ENCODE measurements at places on chromosomes 1 and 21.

DNA sequence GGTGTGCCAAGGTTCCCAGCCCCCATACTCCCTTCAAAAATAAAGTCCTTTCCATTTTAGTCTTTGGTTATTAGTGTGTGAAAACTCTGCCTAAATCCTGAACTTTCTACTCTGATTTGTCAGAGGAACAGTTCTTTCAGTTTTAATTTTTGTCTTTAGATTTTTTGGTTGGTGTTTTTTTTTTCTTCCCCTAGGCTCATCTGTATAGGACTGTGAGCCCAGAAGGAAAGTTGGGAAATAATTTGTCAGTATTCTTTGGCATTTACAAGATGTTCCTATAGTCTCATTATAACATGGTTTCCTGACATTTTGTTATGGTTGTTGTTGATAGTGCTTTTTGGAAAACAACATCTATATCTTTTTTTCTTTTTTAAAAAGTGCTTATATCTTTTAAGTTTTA is 38.0 kb downstream of the LAMC1 start:
- DNase-seq = no peak

DNA sequence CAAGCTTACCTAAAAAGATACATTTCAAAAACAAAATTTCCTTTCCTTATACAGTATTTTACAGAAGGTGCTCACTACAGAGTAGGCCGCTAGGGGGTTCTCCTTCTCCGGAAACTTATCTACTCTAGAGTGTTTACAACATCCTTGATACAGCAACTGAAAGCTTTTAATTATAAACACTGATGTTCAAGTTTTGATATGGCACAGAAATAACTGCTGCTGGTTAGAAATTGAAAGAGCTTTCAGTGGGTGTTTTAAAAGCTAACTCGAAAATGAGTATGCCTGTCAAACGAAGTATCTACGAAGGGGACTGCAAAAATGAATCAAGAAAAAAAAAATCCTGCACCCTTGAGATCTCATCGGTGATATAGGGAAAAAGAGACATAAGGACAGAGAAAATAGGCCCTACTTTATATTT is 1.0 kb downstream of the YOD1 start:
- peak; percentile 39 for DNase-seq

GRCh38 chr1:219226196-219226595 is 52.5 kb downstream of the LYPLAL1 start:
- no peak for DNase-seq

- peak; percentile 16 for DNase-seq
These were observed 57.9 kb downstream of the AGPAT3 start for GRCh38 chr21:43922949-43923348.

DNA sequence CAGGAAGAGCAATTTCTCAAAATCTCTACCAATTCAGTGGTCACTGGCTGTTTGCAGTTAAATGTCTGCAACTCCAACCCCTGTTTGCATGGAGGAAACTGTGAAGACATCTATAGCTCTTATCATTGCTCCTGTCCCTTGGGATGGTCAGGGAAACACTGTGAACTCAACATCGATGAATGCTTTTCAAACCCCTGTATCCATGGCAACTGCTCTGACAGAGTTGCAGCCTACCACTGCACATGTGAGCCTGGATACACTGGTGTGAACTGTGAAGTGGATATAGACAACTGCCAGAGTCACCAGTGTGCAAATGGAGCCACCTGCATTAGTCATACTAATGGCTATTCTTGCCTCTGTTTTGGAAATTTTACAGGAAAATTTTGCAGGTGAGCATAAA is 167.2 kb downstream of the CRB1 start:
- DNase-seq = no peak

DNA sequence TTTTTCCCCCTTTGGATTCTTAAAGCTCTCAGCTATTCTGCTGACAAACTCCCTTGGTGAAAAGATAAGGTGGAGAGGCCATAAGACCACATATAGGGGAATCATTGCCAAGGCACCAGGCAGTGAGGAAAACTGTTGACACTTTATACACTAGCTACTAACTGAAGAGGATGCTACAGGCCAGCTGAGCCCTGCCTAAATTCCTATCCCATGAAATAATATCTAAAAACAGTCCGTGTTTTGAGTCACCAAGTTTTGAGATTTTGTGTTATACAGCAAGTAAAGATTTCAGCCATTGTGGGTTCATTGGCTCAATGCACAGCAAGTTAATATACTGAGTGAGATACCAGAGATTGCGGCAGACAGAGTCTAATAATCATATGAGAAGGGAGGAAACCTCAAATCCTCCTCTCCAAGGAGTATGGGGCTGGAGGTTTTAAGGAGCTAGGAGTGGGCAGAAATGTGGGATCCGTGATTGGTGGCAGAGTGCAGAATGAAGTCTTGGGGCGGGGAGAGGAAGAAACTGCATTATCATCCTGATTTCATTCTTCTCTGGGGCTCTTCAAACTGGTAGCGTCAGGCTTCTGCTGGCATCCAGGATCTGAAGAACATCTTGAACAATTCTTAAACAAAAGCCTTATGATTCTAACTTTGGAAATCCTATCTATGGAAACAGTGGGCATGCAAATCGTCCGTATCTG is 9.2 kb downstream of the CLDN8 start:
- DNase-seq = peak; percentile 21

- DNase-seq = no peak
These were observed 13.8 kb downstream of the GALNT2 start for GRCh38 chr1:230080822-230081221.

GRCh38 chr1:6354659-6355317 is 38.8 kb downstream of the ACOT7 start:
- DNase-seq = no peak

DNA sequence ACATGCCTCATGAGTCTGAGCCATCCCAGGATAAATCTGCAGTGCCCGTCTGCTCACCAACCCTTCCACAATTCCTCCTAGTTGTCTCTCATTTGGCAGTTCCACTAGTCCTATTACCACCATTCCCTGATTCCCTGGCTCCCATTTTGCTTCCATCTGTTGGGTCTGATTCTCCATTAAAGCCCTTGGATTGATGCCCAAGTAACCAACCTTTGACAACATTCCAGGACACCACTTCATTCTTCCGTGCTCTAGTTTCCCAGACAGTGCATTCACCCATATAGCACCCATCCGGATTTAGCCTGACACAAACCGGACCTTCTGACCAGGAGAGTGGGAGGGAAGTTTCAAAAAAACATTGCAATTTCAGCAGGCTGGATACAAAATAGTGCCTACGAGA is 189.4 kb upstream of the PALMD start:
- DNase-seq = no peak

DNA sequence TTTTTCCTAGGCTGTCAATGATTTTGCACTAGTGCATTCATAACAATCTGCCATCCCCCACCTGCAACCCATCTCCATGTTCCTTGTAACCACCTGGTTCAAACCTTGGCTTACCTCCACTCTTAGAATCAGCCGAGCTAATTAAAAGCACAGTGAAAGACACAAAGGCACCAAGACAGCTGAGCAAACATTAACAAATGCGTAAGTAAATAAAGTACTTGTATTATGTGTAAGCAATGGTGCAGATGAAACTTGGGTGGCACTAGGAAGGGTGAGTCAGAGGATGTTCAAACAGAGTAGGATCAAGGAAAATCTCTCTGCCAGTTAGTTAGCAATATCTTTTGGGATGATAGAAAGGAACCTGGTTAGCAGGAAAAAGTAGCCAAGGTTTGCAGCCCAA is 5.1 kb upstream of the FOXJ3 start:
- peak; percentile 21 for DNase-seq

DNA sequence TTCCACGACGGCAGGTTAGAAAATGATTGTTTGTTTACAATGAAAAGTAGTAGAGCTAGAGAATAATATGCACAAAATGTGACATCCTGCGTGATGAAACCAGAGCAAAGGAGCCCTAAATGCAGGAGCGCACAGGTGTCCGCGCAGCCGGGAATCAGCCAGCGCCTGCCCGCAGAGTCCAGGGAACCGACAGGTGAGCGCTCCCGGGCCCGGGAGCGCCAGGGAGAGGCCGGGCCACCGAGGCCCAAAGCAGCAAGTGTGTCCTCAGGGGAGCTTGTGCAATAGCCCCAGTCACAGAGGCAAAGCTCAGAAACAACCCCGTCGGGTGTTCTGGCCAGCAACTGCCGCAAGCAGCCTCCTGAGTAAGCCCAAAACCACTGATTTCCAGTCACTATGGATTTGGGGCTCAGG is 789 bp upstream of the GALE start:
- DNase-seq = no peak

- DNase-seq = peak; percentile 56
These were observed 714.9 kb downstream of the ADGRL2 start for GRCh38 chr1:82515650-82516049.

DNA sequence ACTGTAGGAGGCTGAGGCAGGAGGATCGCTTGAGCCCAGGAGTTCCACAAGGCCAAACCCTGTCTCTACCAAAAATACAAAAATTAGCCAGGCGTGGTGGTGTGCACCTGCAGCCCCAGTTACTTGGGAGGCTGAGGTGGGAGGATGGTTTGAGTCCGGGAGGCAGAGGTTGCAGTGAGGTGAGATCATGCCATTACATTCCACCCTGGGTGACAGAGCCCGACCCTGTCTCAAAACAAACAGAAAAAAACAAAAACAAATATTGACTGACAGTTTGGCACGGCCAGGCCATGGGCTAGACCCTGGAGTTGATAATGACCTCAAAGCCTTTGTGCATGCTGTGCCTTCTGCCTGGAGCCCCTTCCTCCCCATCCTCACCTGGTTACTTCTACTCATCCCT is 19.2 kb upstream of the RSPO1 start:
- DNase-seq = no peak

- peak; percentile 77 for DNase-seq
These were observed 9.1 kb upstream of the MTFR1L start for GRCh38 chr1:25810341-25811299.

DNA sequence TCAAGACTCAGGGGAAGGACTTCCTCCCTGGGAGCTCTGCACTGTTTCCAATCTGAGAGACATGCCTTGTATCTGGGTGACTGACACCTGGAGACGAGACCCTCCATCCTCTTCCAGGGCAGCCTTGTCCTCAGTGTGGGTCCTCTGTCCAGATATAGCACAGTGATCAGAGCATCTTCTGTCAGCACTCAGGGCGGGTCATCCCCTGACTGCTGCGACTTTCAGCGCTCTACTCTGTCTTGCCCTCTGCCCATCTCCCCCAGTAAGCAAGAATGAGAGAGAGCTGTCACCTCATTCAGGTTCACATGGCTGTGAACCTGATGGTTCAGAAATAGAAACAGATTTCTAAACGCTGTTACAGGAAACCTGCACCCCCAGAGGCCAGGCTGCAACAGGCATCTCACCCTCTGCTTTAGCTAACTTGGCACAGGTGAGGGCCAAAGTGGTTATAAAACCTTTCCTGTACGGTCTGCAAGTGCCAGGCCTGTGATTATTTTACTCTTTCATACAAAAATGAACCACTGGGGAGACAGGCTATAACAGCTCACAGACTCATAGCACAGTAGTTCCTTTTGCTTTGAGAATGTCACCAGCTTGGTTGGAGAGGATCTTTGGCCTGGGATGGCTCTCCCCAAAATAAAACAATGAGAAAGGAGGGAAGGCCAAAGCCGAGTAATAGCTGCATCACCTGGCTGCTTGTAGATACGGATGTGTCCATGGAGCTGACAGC is 11.4 kb upstream of the TENT5C start:
- no peak for DNase-seq

All from foreskin fibroblast (primary cell).